ENCODE measurements at places on chromosomes 1 and 21.
A peak's percentile ranks its signal among the peaks of the same experiment; 100 is the strongest.

- DNase-seq, result no peak
These were observed 656.4 kb downstream of the LTN1 start for GRCh38 chr21:28336314-28336713.

DNA sequence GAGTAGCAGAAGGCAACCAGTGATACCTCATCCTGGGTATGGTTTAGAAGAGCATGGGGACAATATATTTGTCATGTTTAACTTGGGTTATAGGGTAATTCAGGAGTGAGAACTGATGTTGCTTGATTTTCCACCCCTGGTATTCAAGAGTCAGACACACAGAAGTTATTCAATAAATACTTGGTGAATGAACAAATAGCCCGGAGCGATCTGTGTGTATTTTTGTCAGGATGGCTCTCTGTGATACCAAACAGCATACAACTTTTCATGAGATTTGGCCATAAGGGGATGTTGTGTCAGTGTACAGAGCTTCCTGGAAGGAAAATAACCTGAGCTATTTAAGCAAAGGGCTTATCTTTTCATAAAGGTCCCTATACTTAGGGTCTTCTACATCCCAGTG is 270.2 kb upstream of the C1orf87 start:
- no peak for DNase-seq

GRCh38 chr1:24385160-24385940 is 28.2 kb downstream of the STPG1 start:
- peak; percentile 17 for DNase-seq

DNA sequence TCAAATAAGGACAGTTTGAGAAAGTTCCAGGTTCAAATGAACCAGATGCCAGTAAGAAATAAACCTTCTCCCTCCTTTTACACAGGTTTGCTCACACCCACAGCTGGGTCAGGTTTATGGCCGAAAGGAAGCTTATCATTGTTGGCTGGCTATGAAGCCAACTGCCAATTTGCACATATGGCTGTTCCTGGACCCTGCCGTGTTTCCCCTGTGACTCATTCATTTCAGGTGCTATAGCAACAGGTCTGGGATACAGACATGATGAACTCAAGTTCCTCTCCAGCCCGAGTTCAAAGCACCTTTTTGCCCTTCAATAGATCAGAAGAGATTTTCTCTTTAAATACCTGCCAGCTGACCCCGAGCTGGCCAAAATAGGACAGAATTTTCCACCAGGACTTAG is 134.4 kb upstream of the SMYD2 start:
- DNase-seq, result no peak

DNA sequence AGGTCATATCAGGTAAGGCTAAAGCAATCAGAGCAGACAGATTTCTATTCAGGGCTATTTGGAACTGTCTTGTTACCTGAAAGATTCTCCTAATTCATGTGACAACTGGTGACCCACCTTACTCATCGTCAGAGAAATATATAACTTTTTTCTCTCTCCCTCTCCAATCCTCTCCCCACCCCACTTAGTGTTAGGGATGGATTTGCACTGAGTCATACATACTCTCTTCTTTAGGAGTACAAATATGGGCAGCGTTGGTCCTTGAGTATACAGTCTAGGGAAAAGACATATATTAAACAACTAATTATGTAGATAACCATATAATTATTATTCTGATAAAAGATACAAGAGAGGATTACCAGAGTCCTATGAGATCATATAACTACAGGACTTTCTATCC is 246.3 kb downstream of the HHIPL2 start:
- DNase-seq, result no peak

All from T-helper 9 cell (primary cell).